ENCODE measurements at places on chromosomes 5 and 9.

GRCh38 chr5:80092486-80093107, 57.4 kb downstream of the THBS4 start:
- no peak for DNase-seq

DNA sequence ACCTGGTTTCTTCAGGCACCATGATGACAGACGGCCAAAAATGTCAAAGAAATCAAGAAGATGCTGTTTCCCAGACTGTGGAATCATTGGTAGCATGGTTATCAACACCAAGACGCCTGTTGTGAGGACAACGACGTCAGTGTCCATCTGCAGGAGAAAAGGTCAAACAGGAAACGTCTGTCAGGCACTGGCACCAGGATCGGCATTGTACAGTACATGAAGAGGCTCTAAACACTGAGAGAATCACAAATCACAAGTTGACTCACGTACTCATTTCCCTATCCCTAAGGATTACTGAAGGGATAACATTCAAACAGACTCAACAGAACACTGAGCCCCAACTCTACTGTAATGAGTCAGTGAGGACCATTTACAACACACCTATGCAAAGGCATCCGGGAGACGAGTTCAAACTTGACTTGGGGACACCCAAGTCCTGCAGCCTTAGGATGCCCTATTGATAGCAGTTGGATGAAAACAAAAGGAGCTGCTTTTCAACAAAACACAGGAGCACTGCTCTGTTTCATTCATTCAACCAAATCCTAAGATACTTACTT, 21.0 kb downstream of the TSC1 start:
- DNase-seq: no peak

DNA sequence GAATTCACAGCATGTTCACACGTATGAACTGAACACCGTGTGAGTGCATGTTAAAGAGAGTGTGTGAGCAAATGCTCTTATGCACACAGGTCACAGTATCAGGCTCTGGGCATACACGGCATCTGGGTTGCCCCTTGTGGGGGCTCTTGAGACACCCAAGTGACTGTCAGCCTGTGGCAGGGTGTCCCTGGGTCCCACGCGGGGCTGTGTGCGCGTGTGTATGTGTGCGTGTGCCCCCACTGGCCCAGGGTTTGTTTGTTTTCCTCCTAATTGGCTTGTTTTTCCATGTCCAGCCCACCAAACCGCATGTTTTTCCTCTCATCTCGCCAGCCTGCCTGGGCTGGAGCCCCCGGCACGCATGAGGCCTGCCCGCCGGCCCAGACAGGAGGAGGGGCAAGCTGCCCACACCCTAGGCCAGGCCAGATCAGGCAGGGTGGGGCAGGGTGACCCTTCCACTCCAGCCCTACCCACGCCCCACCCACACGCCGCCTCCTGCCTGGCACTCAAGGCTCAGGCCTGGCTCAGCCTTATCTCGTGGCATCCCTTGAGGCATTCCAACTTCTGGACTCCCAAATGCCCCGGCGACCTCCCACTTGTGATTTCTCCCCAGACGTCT, 28.8 kb downstream of the CNTFR start:
- no peak for DNase-seq

DNA sequence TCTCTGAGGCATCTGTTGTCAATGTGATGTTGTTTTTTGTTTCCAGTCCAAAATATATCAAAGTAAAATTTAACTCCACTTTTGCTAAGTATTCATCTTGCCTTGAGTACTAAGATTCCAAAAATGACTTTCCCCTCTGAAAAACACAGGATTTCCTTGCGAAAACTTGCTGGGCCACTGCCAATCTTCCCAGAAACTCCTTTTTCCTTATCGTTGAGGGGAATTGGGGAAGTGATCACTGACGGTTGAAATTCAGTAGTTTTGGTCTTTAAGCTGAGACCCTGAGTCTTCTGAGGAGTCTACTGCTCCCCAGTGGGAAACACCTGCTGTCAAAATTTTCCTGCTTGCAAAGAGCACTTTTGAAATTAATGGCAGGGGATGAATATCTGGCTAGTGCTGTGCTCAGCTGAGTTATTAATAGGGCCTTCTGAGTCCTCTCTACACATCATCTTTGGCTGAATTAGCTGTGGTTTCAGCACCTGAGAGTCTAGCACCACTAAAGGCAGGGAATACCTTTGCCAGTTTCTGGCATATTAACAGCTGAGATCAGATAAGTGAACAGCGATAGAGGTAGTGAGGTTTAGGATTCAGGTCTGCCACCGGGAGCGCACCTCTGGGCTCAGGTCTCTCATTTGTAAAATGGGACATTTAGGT, 18.0 kb downstream of the TLR4 start:
- DNase-seq: no peak

- DNase-seq: no peak
Observed at GRCh38 chr9:110340306-110340705, 2.6 kb upstream of the TXNDC8 start.

DNA sequence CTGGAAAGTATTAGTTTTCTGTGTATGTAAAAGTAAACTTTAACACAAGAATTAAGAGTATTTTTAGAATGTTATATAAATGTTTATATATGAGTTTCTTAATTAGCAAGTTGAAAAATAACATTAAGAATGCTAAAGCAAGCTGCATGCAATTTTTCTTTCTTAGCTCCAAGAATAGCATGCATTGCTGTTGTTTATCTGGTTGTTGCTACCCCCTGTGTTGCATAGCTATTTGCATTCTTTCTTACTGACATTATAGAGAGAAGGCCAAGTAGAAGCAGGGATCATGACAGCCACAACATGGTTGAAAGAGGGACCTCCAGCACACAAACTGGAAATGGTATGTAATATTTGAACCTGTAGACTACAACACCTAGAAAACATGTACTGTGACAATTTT, 94.8 kb downstream of the ERCC6L2 start:
- DNase-seq: no peak

DNA sequence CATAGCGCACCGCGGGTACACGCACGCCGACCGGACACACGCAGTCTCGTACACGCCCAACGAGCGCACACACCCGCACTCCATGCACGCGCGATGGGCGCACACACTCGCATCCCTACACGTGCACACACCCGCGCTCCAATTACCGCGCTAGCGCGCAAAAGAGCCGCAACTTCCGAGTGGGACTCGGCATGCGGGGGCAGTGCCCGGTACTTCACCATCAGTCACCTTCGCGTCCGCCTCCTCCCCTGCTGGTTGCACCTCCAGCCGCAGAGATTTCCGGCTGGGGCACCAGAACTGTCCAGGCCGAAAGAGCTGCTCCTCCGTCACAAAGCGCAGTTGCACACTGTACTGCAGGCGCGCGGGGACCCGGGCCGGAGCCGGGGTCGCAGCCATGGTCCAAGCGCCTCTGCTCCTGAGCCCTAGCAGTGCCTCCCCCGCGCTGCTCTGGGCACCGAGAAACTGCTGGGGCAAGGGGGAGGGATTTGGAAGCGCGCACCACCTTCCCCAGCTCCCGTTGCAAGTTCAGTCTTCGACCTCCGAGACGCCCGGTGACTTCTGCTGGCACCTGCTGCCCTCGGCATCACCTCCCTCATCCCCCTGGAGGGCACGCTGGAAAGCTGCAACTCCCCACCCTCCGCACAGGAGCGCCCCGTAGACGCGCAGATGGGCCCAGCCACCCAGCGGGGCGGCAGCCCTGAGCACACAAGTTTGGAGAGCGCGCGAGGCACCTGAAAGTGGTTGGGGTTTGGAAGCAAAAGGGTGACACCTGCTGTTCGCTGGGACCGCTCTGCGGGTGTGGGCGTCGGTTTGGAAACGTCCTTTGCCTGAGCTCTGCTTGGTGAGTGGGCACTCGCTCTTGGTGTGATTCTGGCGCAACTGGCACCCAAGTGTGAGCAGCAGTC, 337.4 kb upstream of the PUM3 start:
- DNase-seq: peak; percentile 83

DNA sequence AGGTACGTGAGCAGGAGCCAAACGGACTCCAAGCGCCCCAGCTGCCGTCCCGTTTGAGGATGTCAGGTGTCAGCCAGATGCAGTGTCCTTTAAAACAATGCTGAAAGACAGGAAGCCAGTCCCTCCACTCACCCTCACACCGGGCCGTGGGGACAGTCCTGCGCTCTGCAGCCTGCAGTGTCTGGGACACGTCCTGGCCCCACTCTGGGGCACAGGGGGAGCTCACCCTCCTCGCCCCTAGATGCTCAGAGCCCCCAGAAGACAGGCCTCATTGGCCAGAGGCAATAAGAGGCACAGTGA, 79.7 kb downstream of the ZNF354C start:
- DNase-seq: no peak

GRCh38 chr9:121368745-121369144, 1.3 kb downstream of the STOM start:
- no peak for DNase-seq

- no peak for DNase-seq
Observed at GRCh38 chr9:124286292-124286931, 28.7 kb downstream of the NEK6 start.

GRCh38 chr5:76920491-76920890, 32.4 kb upstream of the CRHBP start:
- no peak for DNase-seq

DNA sequence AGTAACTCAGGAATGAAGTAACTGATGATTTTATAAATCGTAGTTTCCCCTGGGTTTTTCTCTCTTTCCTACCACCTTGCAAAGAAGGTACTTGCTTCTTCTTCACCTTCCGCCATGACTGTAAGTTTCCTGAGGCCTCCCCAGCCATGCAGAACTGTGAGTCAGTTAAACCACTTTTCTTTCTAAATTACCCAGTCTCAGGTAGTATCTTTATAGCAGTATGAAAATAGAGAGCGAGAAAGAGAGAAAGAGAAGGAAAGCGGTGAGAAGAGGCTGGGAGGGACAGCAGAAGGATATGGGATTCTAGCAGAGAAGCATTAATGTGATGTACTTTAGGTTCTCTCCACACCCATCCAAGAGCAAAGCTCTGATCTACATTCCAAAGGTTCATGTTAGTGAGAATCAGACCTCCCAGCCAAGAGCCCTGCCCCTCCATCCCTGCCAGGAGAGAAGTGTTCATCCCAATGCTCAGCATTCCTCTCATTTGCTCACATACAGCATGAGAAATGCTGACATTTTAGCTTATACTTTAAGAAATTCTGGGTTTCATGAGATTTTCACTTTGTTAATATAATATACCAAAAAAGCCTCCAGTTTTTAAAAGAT, 185.0 kb upstream of the PTGER4 start:
- no peak for DNase-seq

- DNase-seq: no peak
Observed at GRCh38 chr9:133342069-133342406, 5.9 kb downstream of the MED22 start.

GRCh38 chr5:157271740-157272271, 5.9 kb downstream of the CYFIP2 start:
- DNase-seq: no peak

DNA sequence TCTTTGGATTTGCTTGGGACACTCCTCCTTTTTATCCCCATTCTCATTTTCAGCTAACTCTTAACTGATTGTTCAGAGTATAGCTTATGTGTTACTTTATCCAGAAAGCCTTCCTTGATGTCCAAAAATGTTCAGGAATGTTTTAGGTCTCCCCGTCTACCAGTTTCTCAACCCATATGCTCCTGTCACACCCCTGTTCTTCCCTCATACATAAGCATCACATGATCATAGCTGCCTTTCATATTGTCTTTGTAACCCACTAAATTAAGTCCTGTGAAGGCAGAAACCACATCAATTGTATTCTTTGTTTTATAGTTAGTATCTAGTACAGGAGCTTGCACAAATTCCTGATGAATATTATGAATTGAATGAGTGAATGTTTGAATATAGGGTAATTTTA, 321.9 kb upstream of the ACTBL2 start:
- no peak for DNase-seq

DNA sequence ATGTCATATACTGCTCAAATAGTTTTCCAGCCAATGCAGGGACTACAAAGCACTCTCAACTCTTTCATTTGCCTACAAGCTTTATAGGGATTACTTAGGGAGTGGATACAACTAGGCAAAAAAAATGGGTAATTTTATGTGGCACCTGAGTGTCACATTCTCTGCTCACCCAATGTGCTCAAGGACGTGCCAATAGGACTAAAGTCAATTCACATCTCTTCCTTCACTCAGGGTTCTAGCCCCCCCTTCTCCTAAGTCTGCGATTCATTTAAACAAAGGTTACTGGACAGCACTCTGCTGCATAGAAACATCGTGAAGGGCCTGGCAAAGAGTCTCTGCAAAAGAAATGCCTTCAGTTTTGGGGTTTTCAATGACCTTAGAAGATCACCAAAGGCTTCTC, 142.3 kb downstream of the TSSK1B start:
- no peak for DNase-seq

- peak; percentile 85 for DNase-seq
Observed at GRCh38 chr9:14096258-14096922, 217.6 kb downstream of the NFIB start.

DNA sequence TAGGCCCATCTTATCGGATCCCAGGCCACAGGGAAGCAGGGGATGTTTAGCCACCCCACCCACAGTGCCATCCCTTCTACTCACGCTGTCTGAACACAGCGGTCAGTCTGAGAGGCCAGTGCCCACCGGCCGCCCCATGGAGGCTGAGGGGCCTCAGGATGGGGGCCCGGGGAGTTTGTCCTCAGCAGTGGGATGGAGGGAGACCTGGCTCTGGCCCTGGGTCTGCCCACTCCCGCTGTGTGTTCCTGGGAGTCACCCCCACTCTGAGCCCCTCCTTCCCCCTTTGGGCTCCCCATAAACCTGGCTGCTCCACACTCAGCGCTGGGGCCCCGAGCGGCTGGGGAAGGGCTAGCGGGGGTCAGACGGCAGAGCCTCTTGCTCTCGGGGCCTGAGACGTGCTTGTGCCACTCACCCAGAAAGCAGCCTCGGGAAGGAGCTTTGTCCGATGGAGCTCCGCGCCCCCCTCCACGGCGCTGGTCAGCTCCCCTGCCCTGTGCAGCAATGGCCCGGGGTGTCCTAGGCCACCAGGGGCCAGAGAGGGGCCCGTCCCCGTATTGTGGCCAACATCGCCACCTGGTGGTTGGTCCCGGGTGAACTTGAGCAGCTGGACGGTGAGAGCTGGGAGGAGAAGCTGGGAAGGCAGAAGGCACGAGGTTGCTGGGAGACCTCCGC, 10.9 kb upstream of the LAMC3 start:
- DNase-seq: peak; percentile 45

- peak; percentile 61 for DNase-seq
Observed at GRCh38 chr5:100647461-100648230, 112.5 kb downstream of the FAM174A start.

DNA sequence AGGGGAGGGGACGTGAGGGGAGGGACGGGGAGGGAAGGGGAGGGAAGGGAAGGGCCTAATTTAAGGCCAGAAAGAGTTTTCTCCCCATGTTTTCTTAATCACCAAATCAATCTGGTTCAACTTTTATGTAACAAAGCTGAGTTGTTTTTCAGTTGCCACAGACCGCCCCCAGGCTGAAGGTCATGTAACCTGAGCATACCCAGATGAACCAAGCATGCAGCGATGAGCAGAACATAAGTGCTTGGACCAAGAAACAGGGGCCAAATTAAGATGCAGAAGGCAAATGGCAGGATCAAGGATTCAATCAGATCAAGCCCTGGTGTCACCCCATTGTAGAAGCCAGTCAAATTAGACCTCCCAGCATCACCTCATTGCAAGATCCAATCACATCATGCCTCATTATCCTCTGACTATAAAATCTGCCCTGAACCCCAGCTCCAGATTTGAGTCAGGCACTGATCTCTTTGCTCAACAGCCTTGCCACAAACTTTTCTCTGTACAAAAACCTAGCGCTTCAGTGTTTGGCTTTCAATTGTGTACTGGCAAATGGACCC, 113.5 kb upstream of the TNPO1 start:
- no peak for DNase-seq
